Urinary bladder (tissue), 4 donors: ENCODE measurements at places on chromosomes 11 and 22. TPM values are rescaled to one million over a fixed set of nuclear protein-coding genes. Genes with fewer than 3 reads are reported as not detected.

Gene CTTN
- total RNA-seq, result 149 TPM

DNA sequence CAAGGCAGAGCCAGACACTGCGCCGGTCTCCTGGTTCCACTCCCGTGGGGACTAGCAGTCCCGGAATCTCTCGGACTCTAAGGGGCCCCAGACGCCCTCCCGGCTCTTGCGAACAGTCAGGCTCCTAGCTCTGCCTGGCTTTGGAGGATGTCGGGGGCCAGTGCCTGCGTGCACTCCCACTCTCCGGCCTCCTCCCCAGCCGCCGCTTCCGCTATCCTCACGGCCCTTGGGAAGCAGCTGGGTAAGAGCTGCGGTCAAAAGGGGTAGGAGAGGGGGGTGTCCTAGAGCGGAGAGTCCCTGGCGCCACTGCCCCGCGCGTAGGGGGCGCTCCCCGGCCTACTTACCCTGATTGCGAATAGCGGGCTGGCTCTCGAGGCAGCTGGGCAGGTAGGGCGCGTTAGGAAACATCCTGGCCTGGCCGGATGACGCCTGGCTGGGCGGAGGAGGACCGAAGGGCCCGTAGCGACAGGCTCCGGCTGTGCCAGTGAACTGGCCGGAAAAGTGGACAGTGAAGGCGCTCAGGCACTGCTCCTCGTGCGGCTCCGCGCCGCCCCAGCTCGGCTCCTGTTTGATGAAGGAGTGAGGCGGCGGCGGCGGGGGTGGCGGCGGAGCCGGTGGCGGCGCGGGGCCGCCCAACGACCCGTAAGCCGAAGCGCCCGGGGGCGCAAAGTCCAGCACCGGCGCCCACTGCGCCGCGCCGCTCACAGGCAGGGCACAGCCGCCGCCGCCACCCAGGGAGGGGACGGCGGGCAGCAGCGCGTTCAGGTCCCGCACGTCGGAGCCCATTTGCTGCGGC is 785 bp downstream of the WT1 start:
- no peak for DNase-seq

GRCh38 chr11:8252388-8252787 is 11.3 kb downstream of the LMO1 start:
- DNase-seq, result no peak

- no peak for DNase-seq
Measured at GRCh38 chr11:132032555-132032954, 662.1 kb downstream of the NTM start.
